ENCODE measurements at places on chromosomes 13 and 19.
A peak's percentile ranks its signal among the peaks of the same experiment; 100 is the strongest.

- DNase-seq: peak; percentile 35
Observed at GRCh38 chr13:40102854-40103253, 447.4 kb downstream of the COG6 start.

DNA sequence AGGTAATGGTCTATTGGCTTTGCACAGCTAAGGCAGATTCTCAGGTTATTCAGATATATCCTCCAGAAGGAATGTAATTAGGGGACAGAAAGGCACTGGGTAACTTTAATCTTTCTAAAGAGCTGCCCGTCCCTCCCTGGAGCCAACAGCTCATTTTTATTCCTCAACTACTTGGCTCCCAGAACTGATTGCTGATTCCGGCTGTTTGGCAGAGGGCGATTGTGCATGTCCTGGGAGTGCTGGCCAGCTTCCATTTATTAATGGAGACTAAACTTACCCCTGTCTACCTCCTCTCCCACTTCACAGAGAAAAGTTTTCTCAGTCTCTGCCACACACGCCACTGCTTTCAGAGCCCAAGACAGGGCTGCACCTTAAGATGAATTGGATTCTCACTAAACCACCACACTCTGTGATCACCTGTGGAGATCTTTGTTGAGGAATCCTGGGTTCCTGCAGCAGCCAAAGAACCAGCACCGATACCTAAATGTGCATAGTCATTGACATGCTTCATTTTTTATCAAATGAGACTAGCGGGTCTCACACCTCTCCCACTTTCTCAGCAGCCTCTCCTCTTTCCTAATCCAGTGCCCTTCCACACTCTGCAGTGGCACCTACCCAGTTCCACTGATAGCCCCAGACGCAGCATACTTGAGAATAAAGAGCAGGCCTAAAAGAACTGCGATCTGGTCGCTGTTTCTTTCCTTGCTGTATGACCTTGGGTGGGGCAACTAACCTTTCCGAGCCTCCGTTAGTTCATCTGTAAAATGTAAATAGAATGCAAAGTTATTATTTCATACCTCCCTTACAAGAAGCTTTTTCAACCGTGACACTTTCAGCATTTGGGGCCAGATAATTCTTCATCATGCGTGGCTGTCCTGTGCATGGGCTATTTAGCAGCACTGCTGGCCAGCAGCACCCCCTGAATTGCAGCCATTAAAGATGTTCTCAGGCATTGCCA, 648.7 kb downstream of the UQCRFS1 start:
- DNase-seq: no peak

DNA sequence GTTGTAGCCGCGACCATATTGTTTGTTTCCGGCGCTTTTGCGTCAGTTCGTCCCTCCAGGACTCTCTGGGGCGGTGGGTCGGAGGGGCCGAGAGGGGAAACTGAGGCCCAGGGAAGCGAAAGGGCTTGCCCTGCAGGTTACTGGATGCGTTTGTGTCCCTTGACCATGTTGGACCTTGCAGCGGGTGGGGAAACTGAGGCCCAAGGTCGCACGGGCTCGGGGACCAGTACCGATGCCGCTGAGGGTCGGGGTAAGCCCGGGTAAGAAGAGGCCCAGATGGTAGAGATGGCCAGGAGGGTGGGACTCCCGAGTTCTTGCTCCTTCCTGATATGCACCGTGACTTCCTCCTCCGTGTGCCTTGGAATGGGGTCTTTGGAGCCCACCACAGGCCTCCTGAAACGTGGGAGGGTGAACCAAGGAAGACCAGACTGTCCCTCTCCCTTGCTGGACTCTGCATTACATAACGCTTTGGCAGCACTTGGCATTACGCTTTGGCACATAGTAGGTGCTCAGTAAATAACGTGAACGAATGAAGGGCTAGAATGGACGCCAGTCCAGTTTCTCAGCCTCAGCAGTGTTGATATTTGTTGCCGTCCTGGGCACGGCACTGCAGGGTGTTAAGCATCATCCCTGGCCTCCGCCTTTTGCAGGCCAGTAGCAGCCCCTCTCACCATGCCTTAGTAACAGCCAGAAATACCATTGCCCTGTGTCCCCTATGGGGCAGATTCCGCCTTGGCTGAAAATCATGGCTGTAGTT, 743 bp downstream of the CHAF1A start:
- no peak for DNase-seq

DNA sequence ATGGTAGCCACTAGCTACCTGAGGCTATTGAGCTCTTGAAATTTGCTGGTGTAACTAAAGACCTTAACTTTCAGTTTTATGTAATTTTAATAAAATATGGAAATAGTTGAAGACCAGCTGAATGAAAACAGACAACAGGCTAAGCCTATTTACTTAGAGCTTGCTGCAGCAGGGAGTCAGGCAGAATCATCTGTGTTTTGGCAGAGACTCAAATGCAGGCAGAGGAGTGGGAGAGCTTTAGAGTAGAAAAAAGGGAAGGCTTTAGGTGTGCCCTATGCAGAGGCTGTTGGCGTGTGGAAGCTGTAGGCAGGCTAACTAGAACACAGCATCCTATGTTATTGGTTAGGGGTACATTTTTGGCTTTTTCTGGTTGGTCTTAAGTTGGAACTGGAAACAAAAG, 304.9 kb upstream of the NBEA start:
- no peak for DNase-seq

DNA sequence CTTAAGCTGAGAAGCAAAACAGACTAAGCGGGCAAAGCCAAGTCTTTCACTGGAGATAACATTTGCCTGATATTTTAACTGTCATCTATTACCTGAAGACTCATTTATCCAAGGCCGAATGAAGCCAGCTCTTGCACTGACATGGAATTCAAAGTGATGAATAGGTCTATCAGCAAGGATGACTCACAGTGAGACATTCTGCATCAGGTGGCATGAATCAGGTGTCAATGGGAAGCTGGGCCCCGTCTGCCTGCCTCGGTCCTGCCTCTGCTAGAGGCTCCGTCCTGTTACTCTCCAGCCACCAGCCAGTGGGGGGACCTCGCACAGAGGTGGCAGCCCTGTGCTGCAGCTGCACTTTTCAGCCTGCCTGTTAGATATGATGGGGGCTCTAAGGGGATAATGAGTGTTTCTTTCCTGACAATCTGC, 23.5 kb downstream of the STARD13 start:
- DNase-seq: no peak

DNA sequence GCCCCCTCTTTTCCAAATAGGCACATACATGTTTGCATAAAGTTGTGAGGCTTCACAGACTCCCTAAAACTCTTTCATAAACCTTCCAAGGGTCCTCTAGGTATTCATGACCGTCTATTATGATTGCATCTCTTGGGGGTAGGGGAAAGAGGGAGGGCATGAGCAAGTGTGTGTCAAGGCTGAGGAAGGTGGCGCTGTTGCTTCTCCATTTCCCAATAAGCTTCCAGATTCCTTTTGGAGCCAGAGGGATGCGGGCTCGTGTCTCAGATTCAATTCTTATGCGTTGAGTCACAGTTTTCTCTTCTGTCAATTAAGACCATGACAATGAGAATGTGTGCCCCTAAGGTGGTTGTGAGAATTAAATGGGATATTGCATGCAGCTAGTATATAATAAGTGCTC, 51.0 kb upstream of the CYP2A7 start:
- DNase-seq: no peak

DNA sequence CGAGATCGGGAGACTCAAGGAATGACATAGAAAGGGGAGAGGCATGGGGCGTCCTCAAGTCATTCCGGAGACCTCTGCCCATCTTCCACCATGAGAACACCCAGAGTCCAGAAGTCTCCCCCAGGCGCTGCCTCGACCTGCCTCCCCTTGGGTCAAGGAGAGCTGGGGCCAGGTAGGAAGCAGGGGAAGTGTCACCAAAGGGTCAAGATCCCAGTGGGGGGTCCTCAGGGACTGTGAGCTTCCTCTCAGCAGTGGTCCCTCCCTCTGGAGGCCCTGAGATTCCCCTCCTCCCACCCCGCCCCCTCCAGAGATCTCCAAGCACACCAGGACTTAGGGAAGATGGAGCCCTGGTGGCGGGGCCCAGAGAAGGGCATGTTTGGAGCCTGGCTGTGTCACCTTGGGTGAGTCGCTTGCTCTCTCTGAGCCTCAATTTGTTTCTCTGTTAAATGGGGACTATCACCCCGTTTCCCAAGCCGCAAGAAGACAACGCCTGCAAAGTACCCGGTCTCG, 919 bp downstream of the DACT3 start:
- DNase-seq: peak; percentile 29

DNA sequence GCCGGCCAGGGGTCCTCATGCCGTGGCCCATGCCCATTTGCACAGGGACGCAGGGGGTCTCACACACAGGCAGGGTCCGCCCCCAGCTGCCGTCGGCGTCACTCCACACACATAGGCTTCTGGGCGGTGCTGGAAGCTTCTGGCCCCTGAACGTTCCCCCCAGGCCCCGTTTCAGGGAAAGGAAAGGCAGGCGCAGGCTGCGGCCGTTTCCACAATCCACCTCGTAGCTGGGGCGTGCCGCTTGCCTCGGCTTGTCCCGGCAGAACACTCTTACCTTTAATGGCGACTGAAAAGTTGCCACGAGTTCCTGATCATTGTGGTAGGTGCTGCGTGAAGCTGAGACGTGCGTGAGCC, 53.4 kb downstream of the MCF2L start:
- DNase-seq: no peak

DNA sequence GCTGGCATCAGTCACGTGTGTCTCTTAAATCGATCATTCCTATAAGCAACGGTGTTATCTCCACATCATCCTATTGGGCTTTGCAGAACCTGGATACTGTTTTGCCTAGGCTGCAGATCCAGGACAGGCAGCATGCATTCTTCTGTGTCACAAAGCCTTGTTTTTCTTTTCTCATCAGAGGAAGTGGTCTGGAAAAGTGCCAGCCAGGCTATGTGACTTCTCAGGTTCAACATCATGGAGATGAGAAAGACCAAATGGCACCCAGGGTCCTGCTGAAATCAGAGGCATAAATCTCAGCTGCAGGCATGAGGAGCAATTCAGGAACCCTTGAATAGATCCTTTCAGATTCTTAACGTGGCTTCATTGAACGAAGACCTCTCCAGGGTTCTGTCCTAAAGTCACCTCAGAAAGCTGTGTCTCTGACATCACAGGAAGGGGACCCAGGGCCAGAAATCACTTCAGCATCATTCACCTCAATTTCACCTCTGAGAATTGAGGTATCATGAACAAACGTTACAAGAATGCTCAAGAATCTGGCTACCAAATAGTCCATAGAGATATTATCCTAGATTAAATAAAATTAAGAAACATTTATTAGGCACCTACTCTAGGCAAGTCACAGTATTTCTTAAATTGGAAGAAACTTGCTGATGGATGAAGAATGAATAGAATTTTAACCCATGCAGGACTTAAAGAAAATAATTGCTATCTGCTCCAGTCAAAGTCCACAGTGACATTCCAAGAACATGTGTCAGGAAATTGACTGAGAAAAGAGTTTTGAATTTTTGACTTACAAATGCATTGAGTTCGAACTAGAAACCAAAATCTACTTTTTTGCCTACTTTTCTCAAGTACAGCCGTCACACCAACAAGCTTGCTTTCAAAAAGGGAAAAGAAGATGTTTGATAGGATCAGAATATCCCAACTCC, 124.1 kb downstream of the COG6 start:
- no peak for DNase-seq

DNA sequence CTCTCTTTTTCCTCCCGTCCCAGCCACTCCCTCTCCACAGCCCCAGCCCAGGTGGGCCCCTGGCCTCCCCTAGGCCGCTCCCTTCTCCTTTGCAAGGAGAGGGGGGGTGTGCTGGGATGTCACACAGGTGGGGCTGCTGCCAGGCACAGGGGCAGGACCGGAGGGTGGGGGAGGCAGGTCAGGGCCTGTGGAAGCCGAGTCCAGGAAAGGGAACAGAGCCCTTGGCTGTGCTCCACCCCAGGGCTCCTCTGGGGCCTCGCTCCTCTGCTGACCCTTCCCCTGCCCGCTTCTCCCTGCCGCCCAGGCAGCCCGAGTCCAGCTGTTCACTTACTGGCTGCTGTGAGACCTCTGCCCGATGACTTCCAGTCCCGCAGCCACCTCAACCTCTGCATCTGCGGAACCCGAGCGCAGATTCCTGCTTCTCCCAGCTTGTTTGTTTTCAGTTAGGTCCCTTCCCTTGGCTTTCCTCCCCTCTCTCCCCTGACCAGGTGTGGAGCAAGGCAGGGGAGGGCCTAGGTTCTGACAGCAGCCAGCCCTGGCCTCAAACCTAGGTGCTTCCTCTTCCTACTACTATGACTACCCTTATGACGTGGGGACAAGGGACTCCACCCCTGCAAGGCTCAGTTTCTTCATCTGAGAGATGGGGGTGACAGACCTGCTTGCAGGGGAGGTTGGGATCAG, 850 bp upstream of the KLK11 start:
- no peak for DNase-seq

GRCh38 chr13:76267216-76267615, 619.0 kb downstream of the KCTD12 start:
- DNase-seq: no peak

DNA sequence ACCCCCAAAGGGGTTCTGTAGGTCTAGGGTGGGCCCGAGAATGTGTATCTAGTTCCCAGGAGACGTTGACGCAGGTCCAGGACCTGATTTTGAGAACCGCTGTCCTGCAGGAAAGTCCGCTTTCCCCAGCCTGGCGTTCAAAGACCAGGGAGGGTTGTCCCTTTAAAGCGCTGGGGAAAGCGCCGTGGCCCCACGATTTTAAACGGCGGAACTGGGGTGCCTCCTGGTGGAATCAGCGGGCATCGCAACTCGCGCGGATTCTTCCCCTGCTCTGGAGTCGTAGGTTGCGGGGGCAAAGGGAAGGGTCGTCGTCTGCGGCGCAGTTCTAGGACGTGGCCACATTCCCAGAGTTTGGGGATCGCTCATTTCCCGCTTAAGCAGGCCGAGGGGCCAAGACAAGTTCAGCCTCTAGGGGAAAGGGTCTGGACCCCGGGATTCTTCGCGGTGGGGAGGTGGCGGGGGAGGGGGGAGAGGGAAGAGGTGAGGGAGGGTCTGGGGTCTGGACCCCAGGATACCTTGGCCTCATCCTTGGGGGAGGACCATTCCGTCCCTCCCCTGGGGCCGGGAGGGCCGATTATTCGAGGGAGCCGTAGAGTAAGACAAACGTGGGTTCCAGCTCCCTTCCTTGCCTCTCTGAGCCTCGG, 7.7 kb downstream of the PNMA8B start:
- peak; percentile 22 for DNase-seq

GRCh38 chr13:22073718-22074117, 402.8 kb downstream of the FGF9 start:
- no peak for DNase-seq

DNA sequence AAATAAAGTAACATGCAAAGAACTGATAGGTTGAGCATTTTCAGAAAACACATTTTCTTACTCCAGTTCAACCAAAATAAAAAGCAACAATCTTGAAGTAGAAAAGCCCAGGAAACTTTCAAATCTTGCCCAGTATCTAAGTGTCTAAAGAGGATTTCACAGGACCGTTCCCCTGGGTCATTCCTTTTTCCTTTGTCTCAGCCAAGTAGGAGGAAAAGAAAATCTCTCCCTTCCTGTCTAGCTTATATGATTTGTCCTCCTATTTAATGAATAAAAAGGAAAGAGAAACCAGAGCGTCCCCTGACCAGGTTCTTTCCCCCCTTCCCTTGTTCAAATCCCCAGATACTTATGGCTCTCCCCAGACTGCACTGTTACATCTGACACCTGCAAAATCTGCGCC, 248.0 kb downstream of the KCTD12 start:
- no peak for DNase-seq

GRCh38 chr19:33686687-33687480, 65.1 kb downstream of the CHST8 start:
- DNase-seq: no peak

GRCh38 chr13:49278211-49278610, 30.5 kb downstream of the CDADC1 start:
- DNase-seq: no peak
